ENCODE measurements at places on chromosomes 5 and 9.
A peak's percentile ranks its signal among the peaks of the same experiment; 100 is the strongest.

DNA sequence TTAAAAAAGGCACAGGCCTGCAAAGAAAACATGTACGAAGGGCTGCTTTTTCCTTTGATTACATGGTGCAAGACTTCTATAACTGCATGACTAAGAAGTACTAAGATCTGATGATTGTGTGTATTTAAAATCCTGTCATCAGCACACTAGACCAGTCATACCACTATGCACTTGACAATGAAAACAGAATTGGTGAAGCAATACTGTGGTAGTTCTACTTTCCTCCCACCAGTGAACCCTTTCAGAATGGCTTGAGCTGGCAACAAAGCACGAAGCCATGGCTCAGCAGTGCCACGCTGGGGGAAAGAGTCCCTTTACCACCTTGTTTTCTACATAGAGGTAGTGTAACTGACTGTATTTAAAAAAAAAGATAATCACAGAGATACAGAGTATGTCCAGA is 49.0 kb upstream of the POU5F2 start:
- no peak for DNase-seq
- peaks cover 10% of the 10 kb centered on the region for H3K4me1 ChIP-seq
- H3K4me3 ChIP-seq: no peak overlapping the region
- H3K27ac ChIP-seq: no peak overlapping the region

DNA sequence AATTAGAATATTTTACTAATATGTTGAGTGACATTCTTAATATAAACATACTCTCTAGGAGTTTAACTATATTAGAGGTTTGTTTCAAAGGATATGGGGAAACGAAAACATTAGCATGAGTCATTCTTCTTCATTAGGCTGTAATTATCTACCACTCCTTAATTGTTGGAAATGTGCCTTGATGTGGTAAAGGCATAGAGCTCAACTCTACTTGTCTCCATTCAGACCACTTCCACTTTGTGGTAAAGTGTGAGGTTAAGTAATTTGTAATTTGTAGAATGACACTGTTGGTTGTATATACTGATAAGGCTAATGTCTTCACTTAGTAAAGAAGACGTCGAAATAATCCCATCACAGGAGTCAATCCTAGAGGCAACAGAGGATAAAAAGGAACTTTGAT is 58.1 kb downstream of the HAPLN1 start:
- H3K27me3 ChIP-seq: no peaks in the 10 kb centered on the region
- DNase-seq: no peak
- no peaks in the 10 kb centered on the region for H3K4me1 ChIP-seq
- no peak overlapping the region for H3K27ac ChIP-seq

DNA sequence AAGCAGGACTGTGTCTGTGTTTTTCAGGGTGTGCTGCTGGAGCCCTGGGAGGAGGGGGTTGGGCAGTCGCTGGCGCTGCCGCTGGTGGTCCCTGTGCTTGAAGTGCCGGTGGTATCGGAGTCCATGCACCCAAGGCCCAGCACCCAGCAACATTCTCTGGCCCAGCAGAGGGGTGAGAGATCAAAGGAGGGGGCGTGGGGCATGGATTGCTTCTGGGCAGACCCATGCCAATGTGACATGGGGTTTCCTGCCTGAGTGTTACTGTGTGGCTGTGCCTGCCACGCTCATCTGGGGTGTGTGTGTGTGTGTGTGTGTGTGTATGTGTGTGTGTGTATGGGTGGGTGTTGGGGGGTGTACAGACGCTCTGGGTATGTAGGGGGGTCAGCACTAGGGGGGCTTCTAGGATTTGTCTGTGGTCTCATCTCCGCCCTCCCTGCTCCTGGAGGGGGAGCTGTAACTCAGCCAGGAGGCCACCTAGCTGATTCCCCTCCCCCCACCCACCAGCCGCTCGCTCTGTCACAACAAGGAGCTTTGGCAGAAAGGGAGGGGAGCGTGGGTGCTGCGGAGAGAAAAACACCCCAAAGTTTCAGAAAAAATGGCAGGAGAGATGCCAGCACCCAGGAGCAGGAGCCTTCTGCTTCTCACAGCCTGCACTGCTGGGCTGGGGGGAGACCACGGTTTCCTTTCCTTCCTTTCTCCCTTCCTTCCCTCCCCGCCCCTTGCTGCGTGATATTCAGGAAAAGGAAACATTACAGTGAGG is 35.9 kb upstream of the HSPA9 start:
- H3K4me1 ChIP-seq: peaks cover 9% of the 10 kb centered on the region
- no peak overlapping the region for H3K27ac ChIP-seq
- H3K36me3 ChIP-seq: peaks cover 1% of the 10 kb centered on the region
- DNase-seq: no peak
- H3K27me3 ChIP-seq: peaks cover 59% of the 10 kb centered on the region

- no peak for DNase-seq
- no peaks in the 10 kb centered on the region for H3K27me3 ChIP-seq
- H3K4me1 ChIP-seq: no peaks in the 10 kb centered on the region
- no peak overlapping the region for H3K4me3 ChIP-seq
These were observed 18.6 kb upstream of the SUSD1 start for GRCh38 chr9:112193572-112194288.

- peaks cover 16% of the 10 kb centered on the region for H3K27me3 ChIP-seq
- H3K4me1 ChIP-seq: peaks cover 3% of the 10 kb centered on the region
- DNase-seq: no peak
- no peak overlapping the region for H3K27ac ChIP-seq
These were observed 54.2 kb upstream of the EGFL7 start for GRCh38 chr9:136608348-136609159.

GRCh38 chr5:170628028-170628427 is 124.2 kb downstream of the KCNIP1 start:
- no peak overlapping the region for H3K27ac ChIP-seq
- peaks cover 4% of the 10 kb centered on the region for H3K4me1 ChIP-seq
- no peak overlapping the region for H3K4me3 ChIP-seq
- peaks cover 30% of the 10 kb centered on the region for H3K27me3 ChIP-seq
- no peak for DNase-seq

DNA sequence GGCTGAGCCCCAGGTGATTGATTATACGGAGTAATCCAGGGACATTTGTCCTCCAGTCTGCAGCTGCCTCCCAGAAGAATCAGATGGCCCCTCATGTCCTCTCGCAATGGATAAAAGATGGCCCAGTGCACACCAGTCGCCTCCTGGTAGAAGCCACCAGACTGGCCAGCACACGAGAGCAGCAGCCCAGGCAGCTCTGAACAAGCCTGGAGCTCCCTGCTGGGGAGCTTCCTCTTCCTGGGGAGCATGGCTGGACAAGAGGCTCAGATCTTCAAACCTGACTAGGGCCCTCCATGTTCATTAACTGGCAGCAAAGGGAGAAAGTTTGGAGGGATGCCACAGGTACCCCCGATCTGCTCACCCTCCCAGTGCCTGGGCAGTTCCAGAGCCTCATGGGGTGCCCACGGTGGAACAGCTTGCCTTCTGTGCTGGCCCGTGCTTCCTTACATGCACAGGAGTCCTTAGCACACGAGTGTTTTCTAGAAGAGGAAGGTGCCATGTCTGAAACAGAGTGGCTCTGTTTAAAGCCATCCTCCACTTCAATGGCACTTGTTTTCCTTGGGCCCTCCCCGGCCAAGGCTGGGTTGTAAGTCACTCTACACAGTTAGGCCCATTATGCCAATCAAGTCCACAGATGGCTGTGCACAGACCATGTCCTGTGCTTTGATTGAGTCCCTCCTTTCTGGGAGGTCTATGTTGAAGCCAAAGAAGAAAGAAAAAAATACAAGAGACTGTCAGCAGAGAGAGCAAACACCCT is 75.6 kb downstream of the PRRT1B start:
- peak overlapping the region; percentile 45 for H3K27ac ChIP-seq
- peak overlapping the region; percentile 17 for H3K4me3 ChIP-seq
- H3K27me3 ChIP-seq: no peaks in the 10 kb centered on the region

DNA sequence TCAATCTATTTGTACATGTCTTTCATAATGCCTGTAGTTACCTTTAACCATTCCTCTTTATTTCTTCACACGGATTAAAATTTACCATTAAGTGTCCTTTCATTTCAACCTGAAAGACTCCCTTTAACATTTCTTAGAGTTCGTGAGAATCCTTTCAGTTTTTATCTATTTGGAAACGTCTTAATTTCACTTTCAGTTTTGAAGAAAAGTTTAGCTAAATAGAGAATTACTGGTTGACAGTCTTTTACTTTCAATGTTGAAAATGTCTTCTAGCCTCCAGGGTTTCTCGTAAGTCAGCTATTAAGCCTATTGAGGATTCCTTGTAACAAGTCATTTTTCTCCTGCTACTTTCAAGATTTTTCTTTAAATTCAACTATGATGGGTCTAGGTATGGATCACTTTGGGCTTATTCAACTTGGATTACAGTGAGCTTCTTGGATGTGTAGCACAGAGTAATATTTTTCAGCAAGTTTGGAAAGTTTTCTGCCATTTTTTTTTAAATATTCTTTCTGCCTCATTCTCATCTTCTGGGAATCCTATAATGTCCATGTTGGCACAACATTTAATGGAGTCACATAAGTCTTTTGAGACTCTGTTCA is 48.5 kb downstream of the RFX3 start:
- DNase-seq: no peak
- H3K36me3 ChIP-seq: peaks cover 8% of the 10 kb centered on the region

- H3K27ac ChIP-seq: no peak overlapping the region
- peaks cover 7% of the 10 kb centered on the region for H3K27me3 ChIP-seq
- DNase-seq: no peak
- H3K4me3 ChIP-seq: no peak overlapping the region
These were observed 67.2 kb downstream of the ZNF354C start for GRCh38 chr5:179127136-179128040.

- peaks cover 72% of the 10 kb centered on the region for H3K27me3 ChIP-seq
- no peaks in the 10 kb centered on the region for H3K4me1 ChIP-seq
- H3K36me3 ChIP-seq: no peaks in the 10 kb centered on the region
- H3K27ac ChIP-seq: no peak overlapping the region
These were observed 30.5 kb downstream of the ZNF618 start for GRCh38 chr9:113906411-113907110.

GRCh38 chr5:148467958-148468357 is 84.2 kb downstream of the FBXO38 start:
- peaks cover 16% of the 10 kb centered on the region for H3K27me3 ChIP-seq
- H3K4me1 ChIP-seq: no peaks in the 10 kb centered on the region
- H3K4me3 ChIP-seq: no peak overlapping the region
- H3K36me3 ChIP-seq: no peaks in the 10 kb centered on the region
- no peak overlapping the region for H3K27ac ChIP-seq
- DNase-seq: no peak

GRCh38 chr5:39284552-39284951 is 65.2 kb upstream of the FYB1 start:
- no peak overlapping the region for H3K4me3 ChIP-seq
- H3K4me1 ChIP-seq: peaks cover 23% of the 10 kb centered on the region
- H3K27ac ChIP-seq: no peak overlapping the region

DNA sequence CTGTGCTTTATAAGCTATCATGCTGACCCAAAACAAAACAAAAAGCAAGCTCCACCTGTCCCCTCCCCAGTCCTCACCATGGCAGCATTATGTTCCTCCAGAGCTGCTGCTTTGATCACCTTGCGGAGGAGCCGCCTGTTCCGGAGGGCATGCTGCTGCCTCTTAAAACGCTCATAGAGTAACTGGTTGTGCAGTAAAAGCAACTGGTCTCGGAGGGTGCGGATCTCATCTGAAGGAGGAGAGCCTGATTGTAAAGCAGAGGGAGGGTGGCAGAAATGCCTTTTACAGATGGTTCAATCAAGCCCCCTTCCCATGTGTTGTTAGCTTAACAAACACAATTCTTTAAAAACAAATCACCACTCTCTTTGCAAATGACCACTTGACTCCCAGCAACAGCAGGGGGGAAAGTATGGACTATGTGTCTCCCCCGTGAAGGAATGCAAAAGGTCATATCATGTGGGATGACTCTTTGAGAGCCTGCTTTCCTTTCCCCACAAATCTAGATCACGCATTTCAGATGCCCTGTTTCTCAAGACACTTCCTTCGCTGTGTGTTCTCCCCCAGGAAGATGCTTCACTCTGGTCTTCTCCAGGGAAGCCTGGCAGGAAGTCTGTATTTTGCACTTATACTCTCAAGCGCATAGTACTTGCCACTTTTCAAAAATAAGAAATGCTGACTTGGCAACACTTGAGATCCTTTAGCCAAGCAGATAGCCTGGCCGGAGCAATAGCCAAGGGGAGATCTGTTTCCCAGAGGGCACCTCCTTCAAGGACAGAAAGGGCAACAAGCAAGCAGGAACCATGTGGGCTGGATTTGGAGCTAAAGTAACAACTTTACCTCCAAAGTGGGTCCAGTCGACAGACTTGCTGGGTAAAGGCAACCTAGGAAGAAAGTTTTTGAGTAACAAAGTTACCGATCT is 25.1 kb downstream of the SPACA9 start:
- H3K27ac ChIP-seq: no peak overlapping the region
- no peak for DNase-seq
- peaks cover 6% of the 10 kb centered on the region for H3K4me1 ChIP-seq

- H3K27me3 ChIP-seq: no peaks in the 10 kb centered on the region
- no peak overlapping the region for H3K4me3 ChIP-seq
- H3K36me3 ChIP-seq: peaks cover 22% of the 10 kb centered on the region
- no peaks in the 10 kb centered on the region for H3K4me1 ChIP-seq
- DNase-seq: no peak
- no peak overlapping the region for H3K27ac ChIP-seq
These were observed 21.5 kb upstream of the GPR21 start for GRCh38 chr9:123011878-123012528.

DNA sequence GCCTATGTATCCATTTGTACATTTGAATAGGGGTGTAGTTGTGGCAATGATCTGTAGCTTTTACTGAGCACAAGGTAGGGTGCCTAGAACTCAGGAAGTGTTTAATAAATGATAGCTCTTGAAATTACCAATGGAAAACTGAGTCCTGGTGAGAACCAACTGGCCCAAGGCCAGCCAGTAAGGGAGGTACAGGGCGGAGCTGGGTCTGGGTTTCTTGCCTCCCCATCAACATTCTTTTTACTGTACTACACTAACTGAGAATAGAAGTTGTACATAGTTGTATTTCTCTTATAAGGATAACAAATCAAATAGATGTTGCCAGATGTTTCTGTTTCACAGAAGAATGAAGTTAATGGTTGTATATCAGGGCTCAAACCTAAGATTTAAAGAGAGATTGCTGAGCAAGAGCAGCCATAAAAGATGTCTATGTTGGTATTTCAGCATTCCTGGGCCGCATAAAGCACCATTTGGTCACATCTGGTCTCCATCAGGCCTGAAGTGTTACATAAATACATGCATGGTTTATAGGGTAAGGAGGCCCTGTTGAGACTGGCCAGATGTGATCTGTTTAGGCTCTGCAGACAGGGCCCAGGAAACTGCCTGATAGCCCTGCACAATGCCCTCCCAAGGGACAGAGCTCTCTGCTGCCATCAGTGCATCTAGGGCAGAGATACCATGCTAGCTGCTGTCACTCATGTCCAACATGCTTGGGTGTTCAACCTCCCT is 210.5 kb downstream of the NXNL2 start:
- no peak for DNase-seq
- no peak overlapping the region for H3K27ac ChIP-seq
- no peaks in the 10 kb centered on the region for H3K4me1 ChIP-seq
